Activated CD8-positive, alpha-beta T cell treated with anti-CD3 and anti-CD28 coated beads for 36 hours (primary cell): ENCODE measurements at places on chromosomes 1 and 21.

DNA sequence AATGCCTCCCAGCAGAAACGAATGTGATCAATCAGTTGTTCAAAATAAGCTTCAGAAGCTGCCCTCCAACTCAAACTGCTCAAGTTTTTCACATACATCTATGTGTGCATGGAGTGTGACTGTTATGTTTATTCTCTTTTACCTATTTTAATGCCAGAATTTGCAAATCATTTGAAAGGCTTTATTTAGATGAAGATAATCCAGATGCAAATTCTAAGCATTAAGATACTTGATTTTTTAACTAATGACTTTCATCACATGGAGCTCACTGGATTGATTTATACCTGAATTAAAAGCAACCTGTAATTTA lies 69.5 kb downstream of the PLD5 start:
- H3K4me3 ChIP-seq, result no peak overlapping the region
- peaks cover 10% of the 10 kb centered on the region for H3K27me3 ChIP-seq
- DNase-seq, result no peak
- no peak overlapping the region for H3K27ac ChIP-seq
- no peaks in the 10 kb centered on the region for H3K36me3 ChIP-seq

GRCh38 chr21:36968414-36968813 lies 1.9 kb upstream of the HLCS start:
- no peaks in the 10 kb centered on the region for H3K27me3 ChIP-seq
- no peak for DNase-seq
- peaks cover 2% of the 10 kb centered on the region for H3K36me3 ChIP-seq
- H3K4me1 ChIP-seq, result peaks cover 22% of the 10 kb centered on the region
- H3K27ac ChIP-seq, result no peak overlapping the region
- H3K4me3 ChIP-seq, result no peak overlapping the region

DNA sequence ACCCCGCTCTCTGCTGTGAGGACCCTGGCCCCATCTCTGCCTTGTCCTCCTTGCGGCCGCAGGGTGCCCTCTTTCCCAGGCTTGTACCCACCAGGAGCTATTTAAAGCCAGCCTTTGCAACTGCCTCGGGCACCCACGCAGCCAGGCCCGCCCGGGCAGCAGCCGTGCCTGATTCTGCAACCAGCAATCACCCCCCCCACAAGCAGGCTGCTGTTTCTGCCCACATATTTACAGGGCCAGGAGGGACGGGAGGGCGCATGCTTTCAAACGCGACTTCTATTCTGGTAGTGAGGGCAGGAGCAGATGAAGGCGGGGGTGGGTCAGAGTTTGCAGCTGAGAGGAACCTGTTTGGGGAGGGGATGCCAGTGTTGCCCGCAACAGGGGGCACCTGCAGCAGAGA lies 13.6 kb downstream of the GABRD start:
- H3K36me3 ChIP-seq, result no peaks in the 10 kb centered on the region
- no peaks in the 10 kb centered on the region for H3K4me1 ChIP-seq
- H3K27me3 ChIP-seq, result no peaks in the 10 kb centered on the region
- no peak overlapping the region for H3K27ac ChIP-seq
- DNase-seq, result no peak
- no peak overlapping the region for H3K4me3 ChIP-seq

DNA sequence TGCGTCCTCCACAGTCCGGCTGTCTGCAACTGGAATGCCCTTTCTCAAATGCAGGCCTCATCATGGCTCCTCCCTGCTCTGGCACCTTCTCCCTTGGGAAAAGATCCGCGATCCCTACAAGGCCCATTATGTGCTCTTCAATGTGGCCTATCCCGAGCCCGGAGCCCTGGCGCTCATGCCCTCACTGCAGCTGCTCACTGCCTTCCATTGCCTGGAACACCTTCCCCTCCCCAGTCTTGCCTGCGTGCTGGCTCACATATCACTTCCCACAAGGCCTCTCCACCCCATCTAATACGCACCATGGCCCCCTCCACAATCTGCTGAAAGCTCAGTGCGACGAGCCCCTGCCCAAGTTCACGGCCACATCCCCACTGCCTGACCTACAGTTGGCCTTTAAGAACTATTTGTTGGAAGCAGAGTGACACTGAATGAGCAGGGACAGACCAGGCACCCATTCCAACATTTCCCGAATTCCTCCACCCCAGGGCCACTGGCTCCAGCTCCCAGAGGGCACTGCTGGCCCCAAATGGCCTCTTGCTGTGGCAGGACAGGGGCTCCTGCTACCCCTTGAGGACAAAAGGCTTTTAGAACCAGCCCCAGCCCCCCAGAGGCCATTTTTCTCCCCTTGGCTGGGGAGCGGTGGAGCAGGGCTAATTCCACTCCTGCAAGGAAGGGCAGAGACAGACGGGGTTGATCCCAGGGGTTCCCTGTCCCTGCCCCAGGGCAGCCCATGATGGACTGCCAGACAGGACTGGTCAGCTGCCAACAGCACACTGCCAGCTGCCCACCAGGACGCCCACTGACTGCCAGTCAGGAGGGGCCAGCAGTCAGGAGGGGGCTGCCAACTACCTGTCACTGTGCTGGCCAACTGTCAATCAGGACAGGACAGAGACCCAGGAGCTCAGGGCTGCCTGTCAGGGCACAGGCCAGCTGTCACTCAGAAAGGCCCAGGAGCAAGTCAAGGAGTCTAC lies 64.8 kb downstream of the DHRS3 start:
- H3K4me1 ChIP-seq, result peaks cover 8% of the 10 kb centered on the region
- no peaks in the 10 kb centered on the region for H3K27me3 ChIP-seq
- H3K27ac ChIP-seq, result no peak overlapping the region
- no peak overlapping the region for H3K4me3 ChIP-seq
- DNase-seq, result no peak

- no peaks in the 10 kb centered on the region for H3K4me1 ChIP-seq
- H3K4me3 ChIP-seq, result no peak overlapping the region
- H3K27me3 ChIP-seq, result peaks cover 2% of the 10 kb centered on the region
These were observed 218.8 kb downstream of the NTNG1 start for GRCh38 chr1:107359472-107360241.
